ENCODE measurements at places on chromosomes 2 and 18.

- no peak for DNase-seq
These were observed 77.8 kb downstream of the FAM161A start for GRCh38 chr2:61775956-61776570.

- DNase-seq: no peak
These were observed 123.6 kb downstream of the ZNF521 start for GRCh38 chr18:25228410-25228809.

- no peak for DNase-seq
These were observed 81.8 kb upstream of the RBMS1 start for GRCh38 chr2:160575368-160575767.

DNA sequence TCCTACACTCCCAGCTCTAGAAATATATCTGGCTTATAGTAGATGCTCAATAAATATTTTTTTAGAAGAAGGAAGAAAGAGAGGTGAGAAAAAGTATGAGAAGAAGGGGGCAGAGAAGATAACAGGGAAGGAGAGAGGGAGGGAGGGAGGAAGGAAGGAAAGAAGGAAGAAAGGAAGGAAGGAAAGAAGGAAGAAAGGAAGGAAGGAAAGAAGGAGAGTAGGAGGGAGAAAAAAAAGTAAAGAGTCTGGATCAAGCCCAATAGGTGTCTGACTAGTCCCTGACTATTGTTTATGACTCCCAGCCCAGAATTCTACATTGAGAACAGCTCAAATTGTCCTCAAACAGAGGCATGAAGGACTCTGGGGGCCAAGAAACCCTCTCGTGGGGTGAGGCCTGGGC is 83.9 kb downstream of the THNSL2 start:
- DNase-seq: no peak

DNA sequence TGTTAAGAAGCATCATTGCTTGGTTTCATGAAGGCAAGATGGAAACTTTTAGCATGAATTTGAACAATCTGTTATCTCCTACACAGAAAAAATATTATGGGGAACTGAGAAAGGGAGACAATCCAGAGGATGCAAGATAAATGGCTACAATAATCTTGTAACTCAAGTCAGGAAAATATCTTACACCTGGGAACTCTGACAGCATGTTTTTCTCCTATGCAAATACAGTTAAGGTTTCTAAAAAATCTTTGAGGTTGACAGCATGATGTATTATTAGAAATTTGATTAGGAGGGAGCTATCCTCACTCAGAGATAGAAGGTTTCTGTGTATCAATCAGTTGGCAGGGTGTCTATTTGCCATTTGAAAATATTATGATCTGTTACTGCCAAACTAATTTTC is 75.6 kb downstream of the GPD2 start:
- DNase-seq: no peak
